ENCODE measurements at places on chromosomes 12 and 14.

DNA sequence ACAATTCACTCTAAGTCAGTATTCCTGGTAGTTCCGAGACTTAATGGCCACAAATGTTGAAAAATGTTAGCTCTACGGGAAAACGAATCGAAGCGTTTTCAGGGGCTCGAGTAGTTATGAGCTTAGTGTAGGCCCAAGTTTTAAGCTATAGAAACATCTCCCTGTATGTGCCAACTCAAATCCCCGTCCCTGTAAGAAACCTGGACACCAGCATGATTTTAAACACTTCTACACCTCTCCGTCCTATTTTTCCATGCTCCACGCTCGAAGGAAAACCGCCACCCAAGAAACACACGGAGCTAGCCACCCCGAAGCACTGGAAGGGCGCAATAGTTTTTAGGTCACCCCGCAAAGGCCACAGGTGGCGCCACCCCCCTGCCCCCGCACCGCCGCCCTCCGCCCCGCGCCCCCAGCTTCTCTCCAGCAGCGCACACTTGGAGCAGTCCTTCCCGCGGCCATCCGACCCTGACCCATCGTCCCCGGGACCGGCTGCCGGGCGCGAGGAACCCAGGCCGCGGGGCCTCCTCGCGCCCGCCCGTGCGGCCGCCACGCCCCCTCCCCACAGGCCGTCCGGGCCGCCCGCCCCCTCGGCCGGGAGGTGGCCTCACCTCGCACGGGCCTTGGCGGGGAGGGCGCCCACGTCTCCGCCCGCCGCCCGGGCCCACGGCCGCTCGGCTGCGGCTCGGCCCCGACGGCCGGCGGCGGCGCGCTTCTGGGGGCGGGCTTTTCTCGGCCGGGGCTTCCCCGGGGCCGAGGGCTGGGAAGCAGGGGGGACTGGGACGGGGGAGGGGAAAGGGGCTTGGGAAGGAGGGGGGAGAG, 522 bp downstream of the R3HDM2 start:
- DNase-seq: no peak

DNA sequence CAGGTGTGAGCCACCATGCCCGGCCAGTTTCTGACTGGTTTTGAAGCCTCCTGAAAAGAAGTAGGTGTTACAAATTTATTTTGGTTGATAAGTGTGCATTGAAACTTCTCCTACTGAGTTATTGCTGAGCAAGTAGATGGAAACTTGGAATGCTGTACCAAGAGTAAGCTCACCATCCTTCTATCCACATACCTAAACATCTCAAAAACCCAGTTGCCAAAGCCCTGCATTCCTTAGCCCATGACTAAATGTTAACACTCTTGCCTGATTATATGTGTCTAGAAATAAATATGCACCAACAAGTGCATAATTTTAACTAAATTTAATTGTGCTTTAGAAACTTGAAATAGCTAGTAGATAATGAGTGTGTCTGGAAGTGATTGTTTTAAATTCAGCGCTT, 357.8 kb downstream of the DUSP6 start:
- no peak for DNase-seq

DNA sequence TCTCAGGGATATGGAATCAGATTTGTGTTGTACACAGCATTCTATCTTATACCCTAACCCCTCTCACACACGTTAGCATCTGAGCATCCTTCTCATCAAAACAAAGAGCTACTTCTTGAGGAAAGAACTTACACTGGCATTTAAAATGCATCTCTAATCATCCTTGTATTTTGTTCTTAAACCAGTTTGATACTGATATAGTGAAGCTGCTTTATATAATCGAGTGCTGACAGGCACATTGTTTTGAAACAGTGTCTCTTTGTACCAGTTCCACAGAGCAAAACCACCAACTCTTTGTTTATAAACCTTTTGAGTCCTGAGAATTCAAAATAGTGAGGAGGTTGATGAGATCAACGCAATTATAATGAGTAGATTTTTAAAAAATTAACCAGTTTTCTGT, 8.8 kb downstream of the GPR33 start:
- DNase-seq: no peak

DNA sequence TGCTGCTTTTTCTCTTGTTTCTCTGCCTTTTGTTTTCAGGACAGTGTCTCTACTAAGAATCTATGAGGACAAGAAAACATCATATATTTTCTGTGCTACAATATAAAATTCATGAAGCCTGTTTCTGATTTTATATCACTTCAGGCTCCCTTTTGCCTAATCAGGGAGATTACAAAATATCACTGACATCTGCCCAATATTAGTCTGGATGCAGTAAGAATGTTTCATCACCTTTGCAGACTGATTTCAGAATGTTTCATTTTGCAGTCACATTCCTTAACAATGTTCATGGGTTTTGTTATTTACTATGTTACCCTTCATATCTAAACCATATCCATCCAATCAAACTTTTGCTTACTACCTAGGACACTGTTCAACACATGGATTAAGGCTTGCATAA, 491 bp upstream of the CLEC6A start:
- no peak for DNase-seq

GRCh38 chr12:74871817-74872216, 334.2 kb downstream of the ATXN7L3B start:
- no peak for DNase-seq

GRCh38 chr14:51261151-51261550, 21.1 kb downstream of the TMX1 start:
- DNase-seq: no peak

DNA sequence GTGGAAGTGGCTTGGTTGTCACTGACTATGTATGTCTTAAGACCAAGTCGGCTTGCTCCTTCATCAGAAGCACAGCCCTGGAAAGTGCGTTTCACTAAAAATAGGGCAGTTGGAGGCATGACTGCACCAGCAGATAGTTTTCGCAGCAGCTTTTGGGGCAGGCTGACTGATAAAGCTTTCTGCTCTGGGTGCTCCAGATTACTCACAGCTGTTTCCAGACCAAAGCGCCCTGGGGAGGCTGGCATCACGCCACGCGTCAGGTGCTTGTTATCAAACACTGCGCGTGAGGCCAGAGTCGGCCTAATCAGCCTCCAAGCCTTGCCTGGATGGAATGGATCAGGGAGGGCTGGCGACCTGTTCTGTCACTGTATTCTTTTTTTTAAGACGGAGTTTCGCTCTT, 13.3 kb upstream of the LRRC10 start:
- DNase-seq: no peak

GRCh38 chr12:91400271-91400670, 217.7 kb upstream of the DCN start:
- no peak for DNase-seq

DNA sequence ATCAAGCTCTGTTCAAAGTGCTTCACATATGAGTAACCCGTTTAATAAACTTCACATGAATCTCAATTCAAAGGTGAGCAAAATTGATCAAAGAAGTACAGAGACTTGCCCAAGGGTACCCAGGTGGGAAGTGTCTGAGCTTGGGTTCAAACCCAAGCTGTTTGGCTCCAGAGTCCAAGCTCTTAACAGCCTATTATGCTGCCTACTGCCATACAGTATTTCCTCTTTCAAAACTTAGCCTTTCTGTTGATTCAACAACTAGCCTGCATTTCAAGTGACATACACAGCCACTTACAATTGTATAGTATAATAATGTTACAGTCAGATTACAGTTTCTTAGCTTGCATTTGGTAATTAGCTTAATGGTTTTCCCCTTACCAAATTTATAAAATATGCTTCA, 29.7 kb downstream of the FRMD6 start:
- no peak for DNase-seq

- no peak for DNase-seq
Measured at GRCh38 chr12:98532687-98533304, 17.4 kb downstream of the TMPO start.

DNA sequence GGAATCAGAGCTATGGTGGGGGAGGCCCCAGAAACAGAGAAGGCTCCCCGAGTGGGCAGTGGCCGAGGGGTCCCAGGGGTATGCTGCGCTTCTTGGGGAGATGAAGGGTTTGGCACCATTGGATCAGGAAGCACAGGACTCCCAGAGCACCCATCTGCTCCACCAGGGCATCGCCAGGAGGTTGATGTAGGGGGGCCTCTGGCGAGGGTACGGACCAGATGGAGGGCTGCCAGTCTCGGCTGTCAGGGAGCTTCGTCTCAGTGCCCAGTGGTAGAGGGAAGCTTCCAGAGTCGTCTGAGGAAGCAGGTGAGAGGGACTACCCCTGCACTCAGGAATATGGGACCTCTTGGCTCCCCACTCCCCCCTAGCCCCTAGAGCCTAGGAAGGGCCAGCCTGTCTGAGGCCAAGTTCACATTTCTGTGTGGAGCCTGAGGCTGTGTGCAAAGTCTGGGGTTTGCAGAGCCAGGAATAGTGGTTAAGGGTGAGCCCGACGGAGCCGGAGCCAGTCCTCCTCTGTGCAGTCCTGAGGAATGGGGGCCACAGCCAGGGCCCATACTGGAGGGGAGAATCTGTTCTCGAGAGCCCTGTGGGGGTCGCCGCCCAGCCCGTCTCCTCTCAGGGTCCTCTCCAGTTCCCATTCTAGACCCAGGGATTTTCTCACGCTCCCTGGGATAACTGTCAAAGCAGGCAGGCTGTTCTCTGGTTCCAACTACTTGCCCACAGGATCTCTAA, 10.2 kb downstream of the SLC48A1 start:
- no peak for DNase-seq

GRCh38 chr14:42192738-42193653, 586.3 kb downstream of the LRFN5 start:
- no peak for DNase-seq

GRCh38 chr12:66848967-66849366, 170.1 kb upstream of the GRIP1 start:
- no peak for DNase-seq

DNA sequence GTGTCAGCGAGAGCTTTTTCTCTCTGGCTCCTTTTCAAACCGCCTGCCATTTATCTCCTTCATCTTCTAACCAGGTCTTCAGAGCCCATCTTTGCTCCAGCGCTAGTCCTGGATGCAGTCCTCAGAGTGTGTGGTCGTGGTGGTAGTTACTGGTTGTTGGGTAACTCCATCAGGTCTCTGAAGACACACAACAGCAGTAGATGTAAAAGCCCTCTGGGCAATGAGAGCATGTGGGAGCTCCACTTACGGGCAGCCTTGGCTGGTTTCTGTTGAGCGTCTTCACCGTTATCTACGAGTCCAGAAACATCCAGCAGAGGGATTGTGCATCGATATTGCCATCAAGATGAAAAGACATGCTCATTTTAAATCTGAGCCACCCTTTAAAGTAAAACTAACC, 61.2 kb downstream of the FBXL14 start:
- DNase-seq: peak; percentile 27

GRCh38 chr12:27243006-27243405, 1.1 kb upstream of the STK38L start:
- DNase-seq: no peak

GRCh38 chr14:76664790-76665189, 96.5 kb upstream of the VASH1 start:
- DNase-seq: no peak

DNA sequence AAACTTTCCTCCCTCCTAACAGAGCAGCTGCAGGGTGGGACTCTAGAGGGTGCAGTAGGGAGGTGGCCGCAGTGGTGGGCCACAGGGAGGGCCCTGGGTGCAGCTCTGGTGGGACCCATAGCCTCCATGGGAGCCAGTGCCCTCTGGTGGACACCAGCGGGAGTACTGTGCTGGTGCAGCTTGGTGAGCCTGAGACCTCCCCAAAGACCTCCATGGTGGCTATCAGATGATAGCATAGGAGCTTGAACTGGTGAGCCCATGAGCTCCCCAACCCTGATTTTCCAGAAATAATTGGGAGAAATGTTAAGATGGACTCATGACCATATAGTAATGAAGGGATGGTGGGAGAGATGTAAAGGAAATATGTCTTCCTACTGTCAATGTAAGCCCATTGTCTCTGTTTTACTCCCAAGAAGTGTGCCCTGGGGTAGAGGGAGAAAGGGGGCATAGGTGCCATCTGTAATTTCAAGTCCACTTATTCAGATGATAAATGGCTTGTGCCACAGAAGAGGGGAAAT, 98.7 kb downstream of the GAS2L3 start:
- DNase-seq: no peak

- DNase-seq: peak; percentile 51
Measured at GRCh38 chr14:100106250-100107112, 41.3 kb downstream of the EVL start.

- DNase-seq: no peak
Measured at GRCh38 chr14:104082807-104083206, 2.7 kb upstream of the ASPG start.

- no peak for DNase-seq
Measured at GRCh38 chr12:105171691-105172436, 64.1 kb downstream of the APPL2 start.

DNA sequence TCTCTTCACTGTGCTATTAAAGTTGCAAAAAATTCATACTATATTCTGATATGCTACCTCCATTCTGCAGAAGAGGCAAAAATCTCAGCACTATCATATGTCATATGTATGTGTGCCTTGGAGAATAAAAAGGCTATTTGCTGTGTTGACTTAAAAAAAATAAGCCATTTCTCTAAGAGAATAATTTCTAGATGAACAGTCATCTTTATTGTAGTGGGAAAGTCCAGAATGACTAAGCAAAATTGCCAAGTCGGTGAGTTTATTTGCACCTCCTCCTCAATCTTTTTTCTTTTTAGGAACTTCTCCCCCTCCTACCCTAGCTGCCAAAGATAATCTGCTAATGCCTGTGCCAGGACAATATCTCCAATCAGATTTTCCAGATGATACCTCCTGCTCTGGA, 353.8 kb upstream of the FAR2 start:
- DNase-seq: no peak

DNA sequence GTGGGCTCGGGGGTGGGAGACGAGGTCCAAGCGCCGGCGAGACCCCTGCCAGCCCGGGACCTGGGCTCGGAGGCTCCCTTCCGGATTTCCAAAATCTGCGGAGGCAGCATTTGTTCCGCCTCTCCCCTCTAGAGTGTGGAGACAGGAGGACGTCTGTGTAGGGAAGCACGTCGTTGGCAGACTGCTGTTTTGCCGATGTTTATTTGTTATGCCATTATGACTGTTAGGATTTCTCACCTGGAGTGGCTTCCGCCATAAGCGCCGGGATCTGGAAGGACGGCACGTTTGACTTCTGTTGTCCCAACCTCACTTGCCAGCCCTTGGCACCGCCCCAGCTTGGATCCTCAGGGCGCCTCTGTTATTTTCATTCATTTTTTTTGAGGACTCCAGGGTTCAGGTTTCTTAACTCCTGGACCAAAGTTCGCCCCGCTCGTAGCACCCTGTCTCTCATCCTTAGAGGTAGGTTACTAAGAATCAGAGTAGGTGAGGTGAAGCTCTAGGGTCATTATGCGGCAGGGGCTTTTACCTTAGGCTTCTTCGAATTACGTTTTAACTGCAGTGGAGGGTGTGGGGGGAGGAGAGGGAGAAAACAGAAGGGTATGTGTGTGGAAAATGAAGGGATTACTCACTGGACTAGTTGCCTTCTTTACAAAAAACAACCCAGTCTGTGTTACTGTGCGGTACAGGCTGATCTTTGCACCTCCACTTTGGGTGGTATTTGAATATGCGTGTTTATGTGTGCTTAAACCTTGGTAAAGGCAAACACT, 547 bp upstream of the PYGL start:
- no peak for DNase-seq
